Nephron progenitor cell (in vitro differentiated cells): ENCODE measurements at places on chromosomes 4 and X.
A peak's percentile ranks its signal among the peaks of the same experiment; 100 is the strongest.

- no peak overlapping the region for H3K27ac ChIP-seq
- no peak for DNase-seq
- H3K4me1 ChIP-seq: peaks cover 11% of the 10 kb centered on the region
- H3K27me3 ChIP-seq: no peaks in the 10 kb centered on the region
- no peak overlapping the region for H3K4me3 ChIP-seq
Measured at GRCh38 chrX:12994321-12994720, 19.4 kb downstream of the TMSB4X start.

DNA sequence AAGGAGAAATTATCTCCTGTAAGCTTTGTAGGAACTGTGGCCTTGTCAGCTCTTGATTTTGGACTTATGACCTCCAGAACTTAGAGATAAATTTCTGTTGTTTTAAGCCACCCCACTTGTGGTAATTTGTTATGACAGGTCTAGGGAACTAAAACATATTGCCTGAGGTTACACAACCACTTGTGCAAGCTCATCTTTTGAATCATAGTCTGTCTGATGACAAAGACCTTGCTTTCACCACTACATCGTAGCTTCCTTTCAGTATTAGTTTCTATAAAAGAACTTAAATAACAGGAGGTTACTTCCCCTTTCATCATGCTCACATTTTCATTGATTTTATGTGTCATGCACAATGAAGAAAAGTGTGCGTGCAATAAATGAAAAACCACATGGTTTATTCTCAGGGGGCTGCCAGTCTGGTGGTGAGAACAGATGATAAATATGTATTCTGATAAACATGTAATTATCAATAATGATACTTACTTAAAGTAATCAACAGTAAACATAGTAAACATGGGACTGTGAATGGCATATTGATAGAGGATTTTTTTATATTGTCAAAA is 690.0 kb upstream of the HS3ST1 start:
- no peaks in the 10 kb centered on the region for H3K36me3 ChIP-seq
- peaks cover 3% of the 10 kb centered on the region for H3K27me3 ChIP-seq
- no peak for DNase-seq
- no peak overlapping the region for H3K27ac ChIP-seq
- H3K4me1 ChIP-seq: no peaks in the 10 kb centered on the region

DNA sequence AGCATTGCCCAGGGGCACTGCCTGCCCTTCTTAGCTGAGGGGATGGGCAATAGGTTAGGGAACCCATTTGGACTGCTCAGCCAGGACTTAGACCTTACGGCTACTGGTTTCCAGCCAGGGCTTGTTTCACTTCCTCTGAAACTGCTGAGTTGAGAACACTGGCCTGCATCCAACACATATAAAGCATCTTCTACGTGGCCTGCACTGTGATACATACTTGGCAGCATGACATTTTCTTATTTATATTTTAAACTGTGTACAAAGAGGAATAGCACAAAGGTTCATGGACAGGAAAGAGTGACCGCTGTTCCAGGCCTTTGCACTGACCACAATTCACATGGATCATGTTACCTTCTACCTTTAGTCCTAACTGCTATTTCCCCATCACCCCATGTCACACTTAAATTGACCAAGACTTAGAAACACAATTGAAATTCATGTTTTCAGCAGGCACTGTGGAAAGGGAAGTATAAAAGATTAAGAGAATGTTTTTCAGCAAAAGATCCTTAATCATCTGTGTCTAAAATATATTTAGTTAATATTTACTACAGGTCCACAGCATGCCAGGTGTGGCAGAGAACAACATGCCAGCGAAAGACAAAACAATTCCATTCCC is 43.7 kb downstream of the NLGN4X start:
- DNase-seq: no peak
- H3K36me3 ChIP-seq: peaks cover 24% of the 10 kb centered on the region
- H3K4me1 ChIP-seq: peaks cover 11% of the 10 kb centered on the region
- no peak overlapping the region for H3K27ac ChIP-seq
- no peak overlapping the region for H3K4me3 ChIP-seq
- peaks cover 3% of the 10 kb centered on the region for H3K27me3 ChIP-seq

GRCh38 chrX:13938051-13938828 is 91.5 kb downstream of the GEMIN8 start:
- peaks cover 6% of the 10 kb centered on the region for H3K36me3 ChIP-seq
- H3K27ac ChIP-seq: peak overlapping the region; percentile 85
- peak; percentile 65 for DNase-seq
- peaks cover 41% of the 10 kb centered on the region for H3K4me1 ChIP-seq

- H3K4me1 ChIP-seq: peaks cover 6% of the 10 kb centered on the region
- no peaks in the 10 kb centered on the region for H3K36me3 ChIP-seq
- DNase-seq: no peak
- H3K4me3 ChIP-seq: no peak overlapping the region
- peaks cover 4% of the 10 kb centered on the region for H3K27me3 ChIP-seq
- H3K27ac ChIP-seq: no peak overlapping the region
Measured at GRCh38 chr4:105343146-105343931, 130.5 kb downstream of the PPA2 start.

DNA sequence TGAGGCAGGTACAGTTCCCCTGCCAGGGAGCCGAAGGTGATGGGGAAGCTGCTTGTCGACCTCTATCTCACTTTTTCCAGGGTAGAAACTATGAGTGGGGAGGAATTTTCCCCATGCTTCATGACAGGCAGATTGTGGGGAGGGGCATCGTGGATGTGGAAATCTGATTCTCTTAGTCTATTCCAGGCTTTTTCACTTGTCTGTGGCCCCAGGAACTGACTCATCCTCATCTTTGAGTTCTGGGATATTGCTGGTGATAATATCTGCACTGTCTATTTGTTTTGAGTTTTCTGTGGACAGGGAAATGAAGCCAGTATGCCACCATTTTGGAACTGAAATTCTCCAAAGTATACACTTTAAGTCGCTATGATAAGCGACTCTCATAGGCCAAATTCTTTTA is 7.6 kb upstream of the TLR2 start:
- H3K27me3 ChIP-seq: peaks cover 18% of the 10 kb centered on the region
- H3K4me1 ChIP-seq: no peaks in the 10 kb centered on the region
- no peaks in the 10 kb centered on the region for H3K36me3 ChIP-seq
- H3K4me3 ChIP-seq: no peak overlapping the region

GRCh38 chr4:1264942-1265341 is 16.0 kb upstream of the CTBP1 start:
- H3K27ac ChIP-seq: no peak overlapping the region
- peaks cover 22% of the 10 kb centered on the region for H3K27me3 ChIP-seq
- H3K4me3 ChIP-seq: no peak overlapping the region
- no peak for DNase-seq
